ENCODE measurements at places on chromosomes 2 and 18. TPM values are rescaled to one million over a fixed set of nuclear protein-coding genes. Genes with fewer than 3 reads are reported as not detected.

Gene RNPEPL1
- total RNA-seq = 11.1 TPM

Gene SERTAD2
- total RNA-seq = 14.5 TPM

Gene TMEM198
- total RNA-seq = 1.2 TPM

Gene LIMS3
- 0.20 TPM for total RNA-seq

Gene RAB6C
- not detected for total RNA-seq

Gene DSC1
- not detected for total RNA-seq

Gene MOGAT1
- total RNA-seq = not detected

Gene PPP4R3B
- 38.9 TPM for total RNA-seq

Gene CHMP1B
- total RNA-seq = 33.1 TPM

Gene MAP3K19
- not detected for total RNA-seq

Gene TDRD15
- not detected for total RNA-seq

Gene CPO
- under 0.01 TPM for total RNA-seq

Gene TRIM54
- not detected for total RNA-seq

Gene IL1RL2
- total RNA-seq = 2.2 TPM

Gene LIMS4
- total RNA-seq = 1.5 TPM

Gene KCNK3
- not detected for total RNA-seq

Gene CCDC74A
- 6.6 TPM for total RNA-seq

Gene CHRNG
- total RNA-seq = not detected

Gene PTPRN
- total RNA-seq = 0.98 TPM

Gene DUSP2
- total RNA-seq = 0.37 TPM

Gene UGT1A5
- not detected for total RNA-seq

Gene OSR1
- 32.8 TPM for total RNA-seq

Gene MPP4
- total RNA-seq = 2.6 TPM

Gene SPDYA
- 0.59 TPM for total RNA-seq
